ENCODE measurements at places on chromosomes 6 and 20. TPM values are rescaled to one million over a fixed set of nuclear protein-coding genes. Genes with fewer than 3 reads are reported as not detected.

Gene CDYL
- 46.3 TPM for total RNA-seq

Gene HINT3
- total RNA-seq: 19.0 TPM

Gene PRL
- total RNA-seq: 0.63 TPM

Gene NHLRC1
- 3.1 TPM for total RNA-seq

Gene TCP11
- 193 TPM for total RNA-seq

Gene ESR1
- 8.1 TPM for total RNA-seq

GRCh38 chr6:80442366-80442765, 335.9 kb downstream of the BCKDHB start:
- no peak for DNase-seq

- no peak for DNase-seq
Observed at GRCh38 chr6:14996892-14997291, 249.0 kb upstream of the JARID2 start.

GRCh38 chr6:83838727-83839126, 14.4 kb upstream of the RIPPLY2 start:
- DNase-seq: no peak

- no peak for DNase-seq
Observed at GRCh38 chr20:24577271-24577909, 108.0 kb downstream of the SYNDIG1 start.

DNA sequence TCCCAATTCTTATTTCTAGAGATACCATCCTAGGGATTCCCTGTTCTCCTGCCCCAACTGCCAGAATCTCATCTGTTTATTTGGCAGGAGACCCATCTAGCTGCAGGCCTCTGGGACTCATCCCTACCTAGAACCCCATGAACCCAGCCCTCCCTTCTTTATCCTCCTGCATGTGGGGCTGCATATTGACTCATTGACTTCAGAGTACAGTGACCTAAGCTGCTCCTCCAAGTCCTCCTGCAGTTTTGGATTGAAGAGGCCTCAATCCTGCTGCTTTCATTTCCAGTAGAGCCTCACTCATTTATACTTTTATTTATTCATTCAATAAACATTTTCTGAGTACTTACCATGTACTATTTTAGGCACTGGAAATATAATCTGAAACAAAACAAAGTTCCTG, 11.6 kb downstream of the TMEM200A start:
- DNase-seq: no peak

- no peak for DNase-seq
Observed at GRCh38 chr20:62609811-62610757, 32.2 kb upstream of the SLCO4A1 start.

DNA sequence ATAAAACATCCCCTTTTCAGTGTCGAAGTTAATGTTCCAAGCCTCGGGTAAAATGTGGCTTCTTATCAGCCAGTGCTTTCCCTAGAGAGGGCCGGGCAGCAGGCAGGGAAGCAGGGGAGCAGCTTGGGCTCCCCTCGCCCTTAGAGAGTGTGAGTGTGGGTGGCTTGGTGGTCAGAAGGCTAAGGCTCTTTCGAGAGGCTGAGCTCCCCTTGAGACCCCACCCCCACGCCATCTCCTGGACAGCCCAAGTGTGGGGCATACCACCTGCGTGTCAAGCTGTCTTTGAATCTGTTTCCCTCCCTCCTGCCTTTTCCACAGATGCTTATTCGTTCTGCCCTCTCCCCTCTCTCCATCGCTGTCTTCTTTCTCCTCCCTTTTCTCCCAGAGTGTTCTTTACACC, 95.1 kb upstream of the FOXP4 start:
- no peak for DNase-seq

- DNase-seq: no peak
Observed at GRCh38 chr6:10719964-10720264, 3.0 kb upstream of the TMEM14C start.

DNA sequence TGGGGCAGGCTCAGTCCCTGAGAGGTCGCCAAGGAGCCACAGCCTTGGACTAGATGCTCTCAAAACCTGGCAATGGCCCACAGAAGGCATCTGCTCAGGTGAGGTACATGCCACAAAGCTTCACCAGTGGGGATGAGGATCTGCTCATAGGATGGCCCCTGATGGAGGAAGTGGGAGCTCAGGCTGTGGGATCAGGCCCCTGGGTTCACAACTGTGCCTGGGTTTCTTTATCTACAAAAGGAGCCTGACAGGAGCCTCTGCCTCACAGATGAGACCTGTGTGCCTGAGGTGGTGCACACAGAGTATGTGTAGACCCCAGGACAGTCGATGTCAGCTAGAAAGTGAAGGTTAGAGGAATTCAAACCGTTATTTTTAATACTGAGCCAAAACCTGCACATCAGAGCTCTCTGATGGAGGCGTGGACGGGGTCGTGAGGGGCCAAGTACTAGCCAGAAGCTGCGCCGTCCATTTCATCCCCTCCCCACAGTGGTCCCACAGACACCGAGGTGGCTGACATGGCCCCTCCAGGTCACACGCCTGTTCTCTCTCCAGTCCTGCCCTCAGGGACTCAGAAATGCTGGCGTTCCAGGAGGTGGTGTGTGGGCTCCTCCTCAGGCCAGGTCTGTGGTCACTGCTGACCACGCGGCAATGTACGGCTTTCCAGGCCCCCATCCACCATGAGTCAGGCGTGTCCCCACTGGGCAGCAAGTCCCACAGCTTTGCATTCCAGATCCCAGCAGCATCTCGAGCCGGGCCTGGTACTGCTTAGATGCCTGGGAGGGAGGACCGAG, 33.3 kb downstream of the NTSR1 start:
- no peak for DNase-seq

GRCh38 chr6:49550492-49551077, at the start of gene C6orf141:
C6orf141 (plus strand) TSS chr6:49550668; CDS start chr6:49550793, 125 bp downstream.
- peak; percentile 82 for DNase-seq
